ENCODE measurements at places on chromosomes 3 and 15.
A peak's percentile ranks its signal among the peaks of the same experiment; 100 is the strongest.

DNA sequence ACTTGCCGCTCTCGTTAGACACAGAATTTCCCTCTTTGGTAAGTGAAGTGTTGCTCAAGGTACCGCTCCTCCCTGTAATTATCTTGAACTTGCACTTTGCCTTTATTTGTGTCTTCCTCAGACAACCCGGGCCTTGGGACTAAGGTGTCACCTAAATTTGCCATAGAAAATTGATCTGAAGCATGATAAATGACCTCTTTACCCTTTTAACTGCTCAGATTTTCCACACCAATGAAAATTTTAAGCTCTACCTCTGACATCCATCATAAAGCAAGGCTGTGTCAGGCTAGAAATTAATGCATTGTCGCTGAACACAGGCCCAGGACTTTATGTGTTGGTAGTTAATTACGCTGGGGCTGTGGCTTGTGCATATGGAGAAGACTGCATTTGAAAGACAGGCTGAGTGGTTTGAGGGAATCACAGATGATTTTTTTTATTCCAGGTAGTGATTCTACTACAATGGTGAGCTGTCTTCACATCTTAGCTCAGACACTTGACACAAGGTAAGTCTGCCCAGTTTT, 199.6 kb upstream of the CHRM5 start:
- no peak for DNase-seq

DNA sequence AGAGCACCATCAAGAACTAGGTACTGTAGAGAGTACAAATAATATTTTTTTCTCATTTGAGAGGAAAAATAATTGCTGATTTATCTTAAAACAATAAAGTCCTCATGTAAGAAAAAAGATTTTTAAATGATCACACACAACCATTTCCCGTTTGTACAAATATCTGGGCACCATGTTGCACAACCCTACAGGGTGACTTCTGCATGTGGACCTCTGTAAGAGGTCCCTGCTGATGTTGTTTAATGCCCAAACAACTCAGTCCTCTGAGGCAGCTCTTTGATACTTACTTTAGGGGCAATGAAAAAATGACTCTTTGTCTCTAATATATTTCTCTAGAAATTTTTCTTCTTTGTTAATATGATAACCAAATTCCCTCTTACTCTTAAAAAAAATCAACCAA, 168.1 kb upstream of the SATB1 start:
- DNase-seq: no peak

DNA sequence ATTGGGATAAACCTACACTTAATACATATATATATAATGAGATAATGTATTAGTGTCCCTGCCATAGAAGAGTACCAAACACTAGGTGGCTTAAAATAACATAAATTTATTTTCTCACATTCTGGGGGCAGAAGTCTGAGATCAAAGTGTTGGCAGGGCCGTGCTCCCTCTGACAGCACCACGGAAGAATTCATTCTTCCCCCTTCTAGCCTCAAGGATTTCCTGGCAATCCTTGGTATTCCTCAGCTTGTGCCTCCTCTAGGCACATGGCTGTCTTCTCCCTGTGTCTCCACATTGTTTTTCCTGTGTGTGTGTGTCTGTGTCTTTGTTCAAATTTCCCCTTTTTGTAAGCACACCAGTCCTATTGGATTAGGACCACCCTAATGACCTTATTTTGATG, 115.2 kb upstream of the AGBL1 start:
- DNase-seq: no peak

- DNase-seq: no peak
Observed at GRCh38 chr15:64686130-64686735, 89.2 kb downstream of the RBPMS2 start.

DNA sequence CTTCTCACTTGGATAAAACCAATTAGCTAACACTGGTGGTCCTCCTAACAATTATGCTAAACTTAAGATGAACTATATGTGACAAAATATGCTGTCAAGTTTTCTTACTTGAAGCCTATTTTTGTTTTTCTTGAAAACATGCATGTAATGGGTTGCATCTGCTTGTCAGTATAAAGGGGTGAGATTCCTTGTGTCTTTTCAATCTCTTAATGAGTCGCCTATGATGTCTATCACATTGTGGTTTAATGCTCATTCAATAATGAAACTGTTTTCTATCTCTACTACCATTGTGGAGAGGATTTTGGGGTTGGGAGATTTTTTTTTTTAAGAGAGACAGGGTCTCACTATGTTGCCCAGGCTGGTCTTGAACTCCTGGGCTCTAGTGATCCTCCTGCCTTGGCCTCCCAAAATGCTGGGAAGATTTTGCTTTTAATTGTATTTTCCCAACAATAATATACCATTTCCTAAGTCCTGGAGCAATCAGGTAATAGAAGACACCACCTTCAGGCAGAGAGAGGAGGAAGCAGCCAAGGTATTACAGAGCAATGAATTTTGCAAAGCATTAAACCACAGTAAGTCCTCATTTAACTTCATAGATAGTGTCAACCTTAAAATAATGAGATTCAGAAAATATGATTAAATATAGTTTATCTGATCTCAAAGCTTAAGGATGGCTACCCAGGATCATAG, 17.4 kb upstream of the TRMT10C start:
- no peak for DNase-seq

DNA sequence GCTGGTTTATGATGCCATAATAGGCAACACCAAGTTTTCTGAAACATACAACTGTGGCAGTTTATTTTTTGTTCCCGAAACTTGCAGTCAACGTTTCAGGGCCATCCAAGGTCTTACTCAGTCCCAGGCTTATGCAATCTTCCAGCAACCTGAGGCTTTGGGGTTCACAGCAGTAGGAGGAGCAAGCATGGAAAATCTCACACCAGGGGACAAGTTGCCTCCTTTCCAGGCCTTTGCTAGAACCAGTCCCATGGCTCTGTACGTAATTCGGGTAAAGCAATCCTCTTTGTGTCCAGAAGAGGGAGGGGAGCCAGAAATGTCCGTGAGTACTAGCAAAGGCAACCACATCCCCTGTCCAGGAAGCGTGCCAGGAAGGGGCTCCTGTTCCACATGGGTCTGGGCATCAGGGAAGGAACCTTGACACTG, 4.7 kb upstream of the FAM240A start:
- DNase-seq: no peak

GRCh38 chr15:58957101-58957973, 23.9 kb upstream of the SLTM start:
- peak; percentile 46 for DNase-seq

DNA sequence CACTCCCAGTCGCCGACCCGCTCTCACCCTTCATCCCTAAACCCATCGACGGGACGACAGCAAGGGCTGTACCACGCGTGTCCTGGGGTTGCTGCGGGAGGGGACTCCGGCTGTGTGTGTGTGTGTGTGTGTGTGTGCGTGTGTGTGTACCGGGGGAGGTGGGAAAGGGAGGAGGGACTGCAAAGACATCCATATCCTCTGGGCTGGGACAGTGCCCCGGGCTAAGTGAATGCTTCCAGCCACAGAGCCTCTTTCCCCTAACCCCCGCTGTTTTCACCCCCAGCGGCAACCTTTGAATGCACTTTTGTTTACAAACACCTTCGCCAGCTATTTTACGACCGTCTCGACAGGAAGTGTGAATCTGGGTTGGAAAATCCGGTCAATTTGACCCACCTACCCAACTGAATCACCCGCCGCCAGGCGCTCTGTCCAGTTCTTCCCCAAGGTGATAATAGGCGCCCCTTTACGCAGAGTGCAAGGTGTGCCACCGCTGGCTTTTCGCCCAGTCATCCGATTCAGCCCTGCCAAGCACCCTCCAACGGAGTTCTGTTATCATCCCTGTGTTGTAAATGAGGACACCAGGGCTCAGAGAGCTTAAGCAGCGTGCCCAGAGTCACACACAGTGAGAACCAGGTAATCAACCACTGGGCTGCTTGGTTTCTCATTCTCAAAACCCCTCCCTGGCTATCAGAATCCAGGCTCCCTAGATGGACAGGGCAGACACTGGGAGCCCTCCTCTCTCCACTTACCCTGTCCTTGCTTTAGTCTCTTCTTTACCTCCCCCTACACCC, 739 bp upstream of the AMOTL2 start:
- DNase-seq: no peak

GRCh38 chr3:117962750-117963149, 1071.9 kb downstream of the IGSF11 start:
- no peak for DNase-seq

- DNase-seq: no peak
Observed at GRCh38 chr15:23073890-23074646, 34.7 kb upstream of the TUBGCP5 start.

GRCh38 chr3:46703013-46703520, 1.9 kb downstream of the TMIE start:
- DNase-seq: no peak

DNA sequence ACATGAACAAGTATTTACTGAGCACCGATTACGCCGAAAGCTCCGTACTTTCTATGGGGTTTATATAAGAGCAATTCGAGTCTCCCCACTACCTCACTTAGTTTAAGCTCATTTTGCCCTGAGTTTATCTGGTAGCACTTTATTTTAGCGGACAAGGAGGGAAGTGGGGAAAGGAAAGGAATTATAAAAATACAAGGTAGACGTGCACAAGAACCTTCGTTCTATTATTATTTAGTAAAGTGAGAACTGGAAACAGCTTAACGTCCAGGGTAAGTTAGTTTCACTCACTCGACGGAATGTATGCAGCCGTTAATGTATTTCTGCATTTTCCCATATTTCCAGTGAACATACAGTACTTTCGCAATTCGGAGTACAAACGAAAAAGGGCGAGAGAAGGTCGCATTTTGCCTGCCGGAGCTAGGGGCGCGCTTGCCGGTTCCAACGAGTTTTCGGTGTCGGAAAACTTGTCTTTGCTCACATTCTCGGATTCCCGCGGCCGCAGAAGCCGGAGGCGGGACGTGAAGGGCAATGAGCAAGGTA, 1.2 kb upstream of the STT3B start:
- DNase-seq: no peak

DNA sequence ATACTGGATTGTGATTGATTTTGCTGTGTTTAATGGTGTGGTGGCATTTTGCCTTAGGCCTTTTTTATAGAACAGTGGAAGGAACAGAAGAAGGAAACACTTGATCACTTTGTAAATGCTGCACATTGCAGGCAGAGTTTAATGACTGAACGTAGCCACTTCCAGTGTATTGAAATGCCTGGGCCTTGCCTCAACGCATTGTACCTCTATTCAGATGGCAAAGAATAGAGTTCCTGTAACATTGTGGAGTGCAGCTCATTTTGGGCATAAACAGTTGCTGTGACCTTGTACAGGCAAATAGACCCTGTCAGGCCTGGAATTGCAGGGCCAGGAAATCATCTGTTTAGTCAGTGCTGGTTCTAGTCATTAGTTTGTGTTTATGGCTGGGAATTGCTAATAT, 225.0 kb downstream of the EPHA3 start:
- DNase-seq: no peak

DNA sequence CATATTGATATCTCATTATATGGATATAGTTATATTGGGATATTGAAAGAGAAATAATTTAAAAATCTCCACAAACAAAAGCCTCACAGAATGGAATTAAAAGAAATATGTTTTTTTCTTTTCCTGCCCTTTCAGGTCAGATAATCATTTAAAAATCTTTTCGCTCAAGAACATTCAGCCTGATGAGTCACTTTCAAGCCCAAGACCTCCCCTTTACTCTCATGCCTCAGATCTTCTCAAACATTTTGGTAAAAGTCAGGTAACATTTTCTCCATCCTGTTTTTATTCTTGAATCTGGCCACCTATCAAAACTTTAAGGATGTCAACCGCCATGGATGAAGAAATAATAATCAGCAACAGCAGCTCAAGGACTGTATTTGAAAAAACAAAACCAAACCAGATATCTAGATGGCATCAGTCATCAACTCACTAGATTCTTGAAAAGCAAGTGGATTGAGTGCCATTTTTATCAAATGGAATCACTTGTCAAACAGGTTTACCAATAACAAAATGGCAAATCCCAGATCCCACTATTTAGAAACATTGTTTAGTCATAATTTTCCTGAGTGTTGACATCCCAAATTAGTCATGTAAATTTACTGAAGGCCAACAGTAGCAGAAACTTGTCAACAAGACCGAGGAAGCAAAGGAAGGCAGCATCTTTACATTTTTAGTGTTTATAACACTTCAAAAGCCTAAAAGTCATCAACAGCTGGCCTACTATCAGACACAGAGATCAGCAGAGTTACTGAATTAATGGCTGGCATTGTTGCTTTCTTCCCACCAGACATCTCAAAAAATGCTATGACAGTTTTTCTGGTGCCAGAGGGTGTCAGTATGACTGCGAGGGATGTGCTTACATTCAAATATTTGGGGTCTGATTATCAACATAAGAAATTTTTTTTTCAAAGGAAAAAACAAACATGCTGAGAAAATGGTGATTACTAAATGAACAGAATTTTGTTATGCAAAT, 444.7 kb downstream of the MAGI1 start:
- no peak for DNase-seq

DNA sequence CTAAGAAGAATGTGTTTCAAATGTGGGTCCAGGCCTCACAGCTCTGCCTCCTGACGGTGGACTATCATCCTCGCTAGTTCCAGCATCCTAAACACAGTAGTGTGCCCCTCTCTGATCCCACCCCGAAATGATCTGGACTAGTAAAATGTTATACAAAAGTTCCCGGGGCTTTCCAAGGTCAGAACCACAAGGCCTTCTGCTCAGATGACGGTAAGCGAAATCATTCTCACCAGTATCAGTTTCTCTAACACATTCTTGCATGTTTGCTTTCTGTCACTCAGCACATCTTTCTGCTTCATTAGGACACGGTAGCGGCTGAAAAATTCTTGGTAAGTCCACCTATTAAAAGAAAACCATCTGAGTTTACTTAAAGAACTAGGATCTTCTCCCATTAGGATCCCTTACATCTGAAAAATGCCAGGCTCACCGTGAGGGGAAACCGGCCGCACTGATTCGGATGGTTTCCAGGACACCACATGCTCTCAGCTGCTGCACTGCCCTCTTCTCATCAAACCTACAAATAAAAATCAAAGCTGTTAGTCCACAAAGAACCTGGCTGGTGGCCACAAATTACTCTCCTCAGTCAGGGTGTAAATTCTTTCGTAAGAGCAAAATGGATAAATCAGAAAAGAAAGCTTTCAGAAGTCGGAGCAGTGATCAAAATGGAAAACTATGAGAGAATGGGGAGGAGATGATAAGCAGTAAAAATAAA, 83.9 kb upstream of the MYO5C start:
- no peak for DNase-seq

DNA sequence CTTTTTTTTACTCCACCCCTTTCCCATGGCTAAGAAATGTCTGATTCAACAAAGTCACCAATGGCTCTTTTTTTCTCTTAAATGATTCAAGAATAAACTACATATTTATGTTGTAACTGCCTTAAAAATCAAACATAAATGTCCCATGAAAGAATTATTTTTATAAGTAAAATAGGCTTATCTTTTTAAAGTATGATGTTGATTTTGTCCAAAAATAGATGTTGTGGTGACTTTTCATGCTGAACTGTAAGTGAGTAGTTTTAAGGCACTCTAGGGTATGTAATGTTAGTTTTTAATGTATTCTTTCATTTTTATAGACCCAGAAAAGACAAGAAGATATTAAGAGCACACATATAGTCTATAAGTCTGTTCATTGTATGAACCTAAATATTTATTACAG, 594.9 kb downstream of the NLGN1 start:
- no peak for DNase-seq

- no peak for DNase-seq
Observed at GRCh38 chr3:9153904-9154619, 95.4 kb downstream of the SRGAP3 start.

- DNase-seq: no peak
Observed at GRCh38 chr15:65621638-65622037, at the start of gene SLC24A1. TSS of gene SLC24A1 (plus strand) at chr15:65621938. CDS start at chr15:65624081, 2,143 bp downstream.

All from activated CD4-positive, CD25-positive, alpha-beta regulatory T cell treated with anti-CD3 and anti-CD28 coated beads, Interleukin-2, amount 50 U/mL, for 72 hours (primary cell).